ENCODE measurements at places on chromosomes 1 and 21.

DNA sequence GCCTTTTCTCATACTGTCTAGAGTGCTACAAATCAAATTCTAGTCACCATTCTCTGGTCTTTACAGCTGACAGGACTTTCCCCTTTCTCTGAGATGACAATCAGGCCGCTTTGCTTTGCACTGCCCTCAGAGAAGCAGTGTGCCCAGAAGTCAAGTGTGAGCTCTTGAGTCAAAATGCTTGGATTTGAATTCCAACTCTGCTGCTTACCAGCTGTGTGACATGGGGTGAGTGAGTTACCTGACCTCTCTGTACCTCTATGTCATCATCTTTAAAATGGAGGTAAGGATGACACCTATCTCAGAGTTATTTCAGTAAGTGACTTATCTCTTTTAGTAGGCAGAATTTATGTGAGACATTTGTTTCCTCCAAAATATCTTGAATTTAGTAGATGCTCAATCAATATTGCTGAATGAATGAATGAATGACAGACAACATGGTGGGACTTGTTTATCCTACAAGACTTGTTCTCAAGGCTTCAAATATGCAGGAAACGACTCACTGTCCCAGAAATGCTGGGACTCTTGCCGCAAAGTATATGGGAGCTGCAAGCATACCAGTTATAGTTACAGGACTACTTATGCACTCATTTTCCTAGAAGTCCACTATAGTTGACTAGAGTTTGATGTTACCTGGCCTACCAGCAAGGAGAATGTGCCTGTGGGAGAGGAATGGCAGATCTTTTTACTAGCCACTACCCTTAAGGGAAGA is 38.1 kb upstream of the A3GALT2 start:
- DNase-seq = no peak

DNA sequence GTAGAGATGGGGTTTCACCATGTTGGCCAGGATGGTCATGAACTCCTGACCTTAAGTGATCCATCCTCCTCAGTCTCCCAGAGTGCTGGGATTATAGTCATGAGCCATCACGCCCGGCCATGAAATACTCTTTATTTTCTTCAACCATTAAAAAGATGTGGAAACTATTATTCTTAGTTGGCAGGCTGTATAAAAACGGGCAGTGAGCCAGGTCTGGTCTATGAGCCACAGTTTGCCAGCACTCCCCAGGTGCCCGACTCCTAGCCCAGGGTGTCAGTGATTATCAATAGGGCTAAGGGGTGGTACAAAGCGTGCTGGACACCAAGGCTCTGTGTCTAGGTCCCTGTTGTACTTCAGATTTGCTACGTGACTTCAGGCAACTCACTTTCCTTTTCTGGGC is 3.7 kb upstream of the TMEM61 start:
- no peak for DNase-seq

DNA sequence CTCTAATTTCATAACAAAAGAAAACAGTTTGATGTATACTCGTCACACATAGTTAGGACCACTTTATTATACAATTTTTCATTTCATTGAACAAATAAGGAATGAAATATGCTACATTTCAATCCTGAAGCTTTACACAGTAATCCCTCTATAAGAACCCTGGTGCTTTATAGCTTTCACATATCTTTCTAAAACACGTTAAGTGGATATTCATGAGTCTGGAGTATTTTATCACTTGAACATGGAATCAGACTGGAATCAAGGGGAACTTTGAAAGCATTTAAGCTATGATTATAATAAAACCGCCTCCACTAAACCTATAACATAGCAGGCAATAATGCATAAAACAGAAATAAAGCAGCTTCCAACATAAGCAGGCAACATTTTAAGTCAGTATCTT is 476.6 kb downstream of the COL11A1 start:
- no peak for DNase-seq

DNA sequence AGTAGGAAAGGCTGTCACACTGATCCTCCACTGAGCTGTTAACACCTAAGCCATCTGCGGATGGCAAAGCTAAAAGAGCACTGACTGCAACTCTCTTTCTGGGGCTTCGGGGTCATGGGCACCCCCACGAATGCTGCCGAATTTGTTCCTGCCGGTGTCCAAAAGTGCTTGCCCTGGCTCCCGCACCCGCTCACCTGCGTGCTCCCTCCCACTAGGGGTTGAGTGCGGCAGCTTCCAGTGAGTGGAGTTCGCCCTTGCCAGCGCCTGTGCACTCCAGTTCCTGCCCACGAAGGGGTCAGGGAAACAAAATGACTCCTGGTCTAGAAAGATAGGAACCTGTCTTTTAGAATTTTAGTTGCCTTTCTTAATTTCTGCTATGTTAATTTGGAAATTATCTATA is 78.7 kb downstream of the IFI44 start:
- DNase-seq = no peak

GRCh38 chr1:43552813-43553212 is 22.1 kb downstream of the PTPRF start:
- DNase-seq = no peak

DNA sequence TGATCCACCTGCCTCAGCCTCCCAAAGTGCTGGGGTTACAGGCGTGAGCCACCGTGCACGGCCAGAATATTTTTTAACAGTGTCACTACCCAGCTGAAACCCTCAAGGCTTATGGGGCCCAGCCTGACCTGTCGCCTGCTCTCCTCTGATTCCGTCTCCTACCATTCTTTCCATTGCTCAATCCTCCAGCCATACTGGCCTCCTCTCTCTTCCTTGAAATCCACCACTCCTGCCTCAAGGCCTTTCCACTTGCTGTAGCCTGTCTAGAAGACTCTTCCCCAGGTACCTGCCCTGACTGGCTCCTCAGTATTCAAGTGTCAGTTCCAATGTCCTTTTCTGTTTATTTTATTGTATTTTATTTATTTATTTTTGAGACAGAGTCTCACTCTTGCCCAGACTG is 53.9 kb downstream of the YARS1 start:
- DNase-seq = no peak

DNA sequence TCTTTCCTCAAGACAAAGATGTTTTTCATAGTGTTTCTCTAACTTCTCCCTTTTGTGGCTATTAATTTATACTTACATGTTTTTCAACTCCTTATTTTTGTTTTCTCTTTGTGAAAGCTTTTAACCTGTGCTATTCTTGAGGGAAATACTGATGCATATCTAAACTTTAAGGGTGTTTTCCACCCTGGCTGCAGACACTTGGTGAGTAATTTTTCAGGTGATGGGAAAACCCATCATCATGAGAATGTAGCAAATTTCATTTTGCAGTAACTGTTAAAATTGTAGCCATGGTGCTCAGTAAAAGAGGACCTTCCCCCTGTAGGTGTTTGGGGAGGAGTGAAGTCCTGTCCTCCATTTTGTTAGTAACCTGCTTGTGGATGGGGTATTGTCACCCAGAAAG is 124.2 kb downstream of the LIPI start:
- DNase-seq = no peak

- DNase-seq = no peak
Measured at GRCh38 chr1:157376681-157377080, 175.6 kb downstream of the FCRL5 start.

- DNase-seq = no peak
Measured at GRCh38 chr1:43883321-43883720, 50.3 kb upstream of the ARTN start.

- no peak for DNase-seq
Measured at GRCh38 chr1:229624521-229625070, 1.3 kb downstream of the TAF5L start.

DNA sequence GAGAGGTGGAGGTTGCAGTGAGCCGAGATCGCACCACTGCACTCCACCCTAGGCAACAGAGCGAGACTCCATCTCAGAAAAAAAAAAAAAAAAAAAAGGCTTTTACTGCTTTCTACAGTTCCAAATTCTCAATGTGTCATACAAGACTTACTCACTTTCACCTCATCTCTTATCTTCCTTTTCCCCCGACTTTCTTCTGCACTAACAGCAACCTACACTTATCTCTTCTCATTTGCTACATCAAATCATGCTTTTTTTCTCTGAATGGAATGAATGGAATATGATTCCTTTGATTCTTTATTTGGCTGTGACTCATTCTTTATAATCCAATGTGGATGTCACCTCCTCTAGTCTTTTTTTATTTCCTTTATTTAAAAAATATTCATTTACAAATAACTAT is 168.4 kb upstream of the DMRTA2 start:
- no peak for DNase-seq

GRCh38 chr1:53567450-53567849 is 108.3 kb downstream of the DMRTB1 start:
- DNase-seq = no peak

- DNase-seq = no peak
Measured at GRCh38 chr1:38958967-38959366, 17.3 kb upstream of the RHBDL2 start.

- DNase-seq = no peak
Measured at GRCh38 chr1:10962483-10962882, 50.0 kb upstream of the TARDBP start.

DNA sequence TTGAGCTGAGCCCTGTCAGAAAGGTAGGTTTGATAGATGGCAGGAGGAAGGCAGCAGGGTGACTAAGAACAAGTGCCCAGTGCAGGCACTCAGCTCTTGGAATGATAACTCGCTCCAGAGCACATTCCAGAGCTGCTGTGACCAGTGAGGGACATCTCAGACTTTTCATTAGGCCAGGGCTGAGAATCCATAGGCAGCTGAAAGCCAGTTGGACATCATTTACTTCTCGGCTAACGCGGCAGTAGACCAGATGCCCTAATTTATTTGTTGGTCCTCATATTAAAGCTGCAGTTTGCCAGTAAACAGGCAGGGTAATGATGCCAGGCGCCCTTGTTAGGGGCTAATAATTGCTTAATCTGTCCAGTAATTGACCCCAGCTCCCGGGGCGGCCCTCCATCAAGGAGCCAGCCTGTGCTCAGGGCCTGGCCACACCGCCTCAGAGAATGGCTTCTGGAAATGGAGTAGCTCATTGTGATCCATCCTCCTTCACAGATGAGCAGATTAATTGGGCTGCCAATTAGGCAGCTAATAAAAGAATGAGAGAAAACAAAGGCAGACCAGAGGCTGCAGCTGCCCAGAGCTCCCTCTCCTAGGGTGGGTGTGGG is 122.0 kb downstream of the BEND5 start:
- DNase-seq = no peak

DNA sequence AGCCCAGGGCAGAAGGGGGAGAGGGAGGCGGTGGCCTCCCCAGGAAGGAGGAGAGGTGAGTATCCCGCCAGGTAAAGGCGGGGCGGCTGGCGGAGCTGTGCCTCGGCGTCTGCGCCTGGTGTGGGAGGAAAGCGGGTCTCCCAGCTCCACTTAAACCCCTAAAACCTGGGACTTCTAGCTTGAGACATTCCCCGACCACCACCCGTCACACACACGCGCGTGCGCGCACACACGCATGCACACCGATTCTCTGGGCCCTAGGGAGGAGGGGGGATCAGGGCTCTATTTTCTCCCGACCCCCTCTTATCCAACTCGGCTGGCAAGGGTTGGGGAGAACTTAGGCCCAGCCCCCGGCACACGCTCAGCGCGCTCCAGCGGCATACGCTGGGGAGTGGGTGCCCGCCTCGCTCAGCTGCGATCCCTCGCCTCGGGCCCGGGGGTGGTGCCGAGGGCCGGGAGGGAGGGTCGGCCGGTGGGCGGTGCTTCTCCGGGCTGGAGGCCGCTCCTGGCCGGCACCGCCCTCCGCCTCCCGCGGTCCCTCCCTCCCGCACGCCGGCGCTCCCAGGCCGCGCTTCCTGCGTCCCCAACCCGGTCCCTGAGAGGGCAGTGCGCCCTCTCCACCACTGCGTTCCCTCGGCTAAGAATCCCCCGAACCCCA is at the start of gene TMEM51:
TSS of gene TMEM51 (plus strand) at position 564 of the 658 bp plus-strand sequence. CDS start 61,341 bp downstream, outside the sequence.
- no peak for DNase-seq

- no peak for DNase-seq
Measured at GRCh38 chr1:19439464-19440171, 45.7 kb downstream of the CAPZB start.

GRCh38 chr1:3540876-3541275 is 70.4 kb downstream of the MEGF6 start:
- no peak for DNase-seq

GRCh38 chr1:214400131-214400530 is 119.2 kb downstream of the SMYD2 start:
- no peak for DNase-seq

Data from right renal cortex interstitium (tissue), 3 donors.